A673 (cell line): ENCODE measurements at places on chromosomes 6 and 20. TPM values are rescaled to one million over a fixed set of nuclear protein-coding genes. Genes with fewer than 3 reads are reported as not detected.
A peak's percentile ranks its signal among the peaks of the same experiment; 100 is the strongest.

- no peaks in the 10 kb centered on the region for H3K36me3 ChIP-seq
- H3K27me3 ChIP-seq, result no peaks in the 10 kb centered on the region
- no peaks in the 10 kb centered on the region for H3K4me1 ChIP-seq
- DNase-seq, result no peak
- H3K4me3 ChIP-seq, result no peak overlapping the region
- H3K27ac ChIP-seq, result no peak overlapping the region
These were observed 445.0 kb downstream of the UTRN start for GRCh38 chr6:144730088-144730645.

DNA sequence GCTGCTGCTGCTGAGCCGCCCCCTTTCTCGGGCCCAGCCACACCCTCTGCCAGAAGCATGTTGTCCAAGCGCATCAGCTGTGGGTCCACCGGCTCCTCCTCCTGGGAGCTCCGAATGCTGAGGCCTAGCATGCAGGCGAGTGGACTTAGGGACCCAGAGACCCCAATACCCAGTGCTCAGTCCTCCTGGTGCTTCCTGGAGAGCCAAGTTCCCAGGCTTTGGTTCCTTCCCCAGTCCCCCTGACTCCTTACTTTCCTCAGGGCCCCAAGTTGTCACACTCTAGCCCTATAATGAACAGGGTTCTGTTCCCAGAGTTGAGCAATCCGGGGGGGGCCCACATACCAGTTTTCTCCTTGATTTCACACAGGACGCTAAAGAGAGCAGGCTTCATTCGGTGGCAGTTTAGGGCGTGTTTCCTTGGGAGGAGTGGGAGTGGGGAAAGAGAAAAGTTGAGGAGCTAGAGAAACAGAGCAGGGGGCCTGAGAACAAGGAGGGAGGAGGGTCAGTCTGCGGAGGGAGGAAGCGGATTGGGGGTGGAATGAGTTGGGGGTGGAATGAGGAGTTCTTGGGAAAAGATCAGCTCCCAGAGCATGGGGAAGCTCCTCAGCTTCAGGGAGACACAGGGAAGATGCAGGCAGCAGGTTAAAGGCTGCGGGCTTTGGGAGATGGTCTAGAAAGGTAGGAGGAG, 1.5 kb downstream of the PBX2 start:
- H3K4me3 ChIP-seq, result peak overlapping the region; percentile 69
- no peak for DNase-seq
- peaks cover 27% of the 10 kb centered on the region for H3K36me3 ChIP-seq
- H3K27ac ChIP-seq, result peak overlapping the region; percentile 94
- H3K27me3 ChIP-seq, result no peaks in the 10 kb centered on the region

- H3K4me1 ChIP-seq, result no peaks in the 10 kb centered on the region
- H3K27me3 ChIP-seq, result no peaks in the 10 kb centered on the region
- H3K36me3 ChIP-seq, result peaks cover 23% of the 10 kb centered on the region
- DNase-seq, result no peak
- H3K4me3 ChIP-seq, result no peak overlapping the region
These were observed 80.4 kb downstream of the DHX35 start for GRCh38 chr20:39042279-39043150.

- no peaks in the 10 kb centered on the region for H3K4me1 ChIP-seq
- H3K27me3 ChIP-seq, result no peaks in the 10 kb centered on the region
- no peaks in the 10 kb centered on the region for H3K36me3 ChIP-seq
- DNase-seq, result no peak
These were observed 95.8 kb downstream of the PERP start for GRCh38 chr6:138011413-138011812.

DNA sequence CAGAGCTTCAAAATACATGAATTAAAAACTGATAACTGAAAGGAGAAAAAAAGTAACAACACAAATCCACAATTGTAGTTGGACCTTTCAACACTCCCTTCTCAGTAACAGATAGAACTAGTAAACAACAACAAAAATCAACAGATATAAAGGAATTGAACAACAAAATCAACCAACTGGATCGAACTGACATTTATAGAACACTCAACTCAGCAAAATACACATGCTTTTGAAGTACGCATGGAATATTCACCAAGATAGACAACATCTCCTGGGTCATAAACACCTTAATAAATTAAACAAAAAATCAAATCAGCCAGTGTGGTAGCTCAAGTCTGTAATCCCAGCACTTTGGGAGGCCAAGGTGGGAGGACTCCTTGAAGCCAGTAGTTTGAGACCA, 63.3 kb downstream of the ILRUN start:
- H3K36me3 ChIP-seq, result no peaks in the 10 kb centered on the region
- no peak overlapping the region for H3K4me3 ChIP-seq
- H3K4me1 ChIP-seq, result no peaks in the 10 kb centered on the region
- H3K27ac ChIP-seq, result no peak overlapping the region

DNA sequence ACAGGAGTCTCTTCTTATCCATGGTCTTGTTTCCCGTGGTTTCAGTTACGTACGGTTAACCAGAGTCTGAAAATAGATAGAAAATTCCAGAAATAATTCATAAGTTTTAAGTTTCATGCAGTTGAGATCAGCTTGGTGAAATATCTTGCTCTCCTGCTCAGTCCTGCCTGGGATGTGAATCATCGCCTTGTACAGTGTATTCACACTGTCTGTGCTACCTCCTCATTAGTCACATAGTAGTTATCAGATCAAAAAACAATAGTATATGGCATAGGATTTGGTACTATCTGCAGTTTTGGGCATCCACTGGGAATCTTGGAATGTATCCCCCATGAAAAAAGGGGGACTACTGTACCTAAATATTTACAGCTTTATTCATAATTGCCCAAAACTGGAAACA, 22.7 kb upstream of the MOCS1 start:
- peaks cover 7% of the 10 kb centered on the region for H3K27me3 ChIP-seq
- H3K36me3 ChIP-seq, result no peaks in the 10 kb centered on the region
- H3K4me1 ChIP-seq, result no peaks in the 10 kb centered on the region
- no peak overlapping the region for H3K27ac ChIP-seq
- H3K4me3 ChIP-seq, result no peak overlapping the region
- DNase-seq, result no peak

ABHD16B gene
- not detected in 2 replicates for total RNA-seq

DNA sequence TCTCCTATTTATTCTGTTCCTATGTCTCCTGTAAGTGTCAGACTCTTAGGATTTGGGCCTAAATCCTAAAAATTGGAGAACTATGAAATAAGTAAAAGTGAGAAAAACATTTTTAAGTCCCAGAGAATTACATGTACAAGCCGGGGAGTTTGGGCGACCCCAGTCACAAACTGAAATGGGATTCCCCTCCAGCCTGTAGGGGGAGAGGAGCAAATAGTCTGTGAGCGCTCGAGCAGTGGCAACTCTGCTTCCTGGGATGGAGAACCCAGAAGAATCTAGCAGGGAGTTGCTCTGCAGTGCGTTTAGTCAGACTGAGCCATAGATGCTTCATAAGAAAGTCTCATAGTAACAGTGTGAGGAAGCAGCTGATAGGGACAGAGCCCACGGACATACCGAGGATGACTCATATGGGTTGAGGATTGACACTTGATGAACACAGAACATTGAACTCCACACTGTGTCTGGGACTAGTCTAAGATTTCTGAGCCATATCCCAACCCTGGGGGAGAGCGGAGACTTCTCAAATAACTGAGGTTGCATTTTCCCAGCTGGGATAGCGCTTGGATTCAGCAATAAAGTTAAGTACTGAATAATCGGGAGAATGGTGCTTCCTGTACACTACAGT, 437.2 kb downstream of the BCKDHB start:
- H3K4me3 ChIP-seq, result no peak overlapping the region
- no peak overlapping the region for H3K27ac ChIP-seq
- DNase-seq, result no peak
- H3K4me1 ChIP-seq, result no peaks in the 10 kb centered on the region

DNA sequence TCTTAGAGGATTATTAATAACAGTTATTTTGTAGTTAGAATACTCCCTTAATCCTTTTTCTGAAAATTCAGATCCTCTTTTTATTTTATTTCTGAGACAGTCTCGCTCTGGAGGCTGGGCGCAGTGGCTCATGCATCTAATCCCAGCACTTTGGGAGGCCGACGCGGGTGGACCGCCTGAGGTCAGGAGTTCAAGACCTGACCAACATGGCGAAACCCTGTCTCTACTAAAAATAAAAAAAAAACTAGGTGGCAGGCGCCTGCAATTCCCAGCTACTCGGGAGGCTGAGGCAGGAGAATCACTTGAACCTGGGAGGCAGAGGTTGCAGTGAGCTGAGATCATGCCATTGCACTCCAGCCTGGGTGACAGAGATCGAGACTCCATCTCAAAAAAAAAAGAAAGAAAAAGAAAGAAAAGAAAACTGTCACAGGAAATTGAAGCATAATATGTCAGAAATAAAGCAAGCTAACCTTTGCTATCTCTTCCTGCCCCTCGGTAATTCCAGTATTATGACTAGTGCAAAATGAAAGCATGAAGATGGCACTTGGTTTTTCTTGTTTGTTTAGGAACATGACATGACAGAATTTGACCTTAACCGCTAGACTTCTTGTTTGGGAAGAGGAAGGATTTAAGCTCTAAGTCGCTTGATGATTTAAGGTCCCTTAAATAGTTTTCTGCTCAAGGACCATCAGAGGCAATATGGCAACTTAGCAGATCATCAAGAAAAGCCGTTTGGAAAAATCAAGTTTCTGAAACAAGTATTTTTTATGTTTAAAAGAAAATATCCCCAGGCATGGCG, 1.8 kb upstream of the RBM39 start:
- peaks cover 19% of the 10 kb centered on the region for H3K36me3 ChIP-seq
- peaks cover 24% of the 10 kb centered on the region for H3K4me1 ChIP-seq
- H3K27ac ChIP-seq, result peak overlapping the region; percentile 94
- no peaks in the 10 kb centered on the region for H3K27me3 ChIP-seq
- H3K4me3 ChIP-seq, result peak overlapping the region; percentile 69

GRCh38 chr6:101011186-101011585, 130.1 kb upstream of the ASCC3 start:
- no peak overlapping the region for H3K4me3 ChIP-seq
- H3K36me3 ChIP-seq, result no peaks in the 10 kb centered on the region
- no peaks in the 10 kb centered on the region for H3K4me1 ChIP-seq
- H3K27me3 ChIP-seq, result no peaks in the 10 kb centered on the region
- H3K27ac ChIP-seq, result no peak overlapping the region
- no peak for DNase-seq

GRCh38 chr20:56060486-56060885, 55.2 kb upstream of the CBLN4 start:
- H3K4me3 ChIP-seq, result no peak overlapping the region
- no peak for DNase-seq
- no peaks in the 10 kb centered on the region for H3K36me3 ChIP-seq

DNA sequence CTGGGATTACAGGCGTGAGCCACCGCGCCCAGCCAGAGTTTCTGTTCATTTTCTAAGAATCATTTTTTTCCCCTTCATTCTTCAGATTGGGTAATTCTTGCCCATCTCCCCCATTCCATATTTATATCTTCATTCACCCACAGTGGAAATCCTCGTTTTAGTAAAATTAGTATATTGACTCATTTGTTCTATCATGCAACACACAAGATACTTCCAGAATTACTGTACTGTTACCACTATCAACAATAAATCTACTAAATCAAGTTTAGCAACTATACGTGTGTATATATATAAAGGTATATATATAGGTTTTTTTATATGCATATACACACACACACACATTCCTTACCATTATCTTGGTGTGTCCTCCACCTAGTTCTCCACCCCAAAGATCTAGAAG, 41.2 kb upstream of the KCNG1 start:
- no peaks in the 10 kb centered on the region for H3K4me1 ChIP-seq
- no peak overlapping the region for H3K4me3 ChIP-seq
- peaks cover 43% of the 10 kb centered on the region for H3K27me3 ChIP-seq
- no peak for DNase-seq
- H3K27ac ChIP-seq, result no peak overlapping the region

DNA sequence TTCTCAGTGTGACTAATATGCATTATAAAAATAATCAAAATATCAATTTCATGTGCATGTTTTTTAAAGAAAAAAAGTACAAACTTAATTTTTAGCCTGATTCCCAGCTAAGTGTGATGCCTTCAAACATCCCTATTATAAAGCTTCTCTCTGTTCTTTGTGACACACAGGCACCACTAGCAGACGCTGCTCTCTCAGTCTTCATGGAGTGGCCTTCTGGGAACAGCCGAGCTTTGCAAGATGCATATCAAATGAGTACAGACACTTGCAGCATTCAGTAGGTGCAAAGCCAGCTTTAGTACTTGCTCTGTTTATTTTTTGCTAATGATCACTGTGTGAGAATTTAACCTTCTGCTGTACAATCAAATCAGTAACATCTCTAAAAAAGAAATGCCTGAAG, 340.0 kb downstream of the ADGRB3 start:
- H3K4me1 ChIP-seq, result peaks cover 9% of the 10 kb centered on the region
- no peak overlapping the region for H3K4me3 ChIP-seq
- no peaks in the 10 kb centered on the region for H3K27me3 ChIP-seq
- H3K36me3 ChIP-seq, result no peaks in the 10 kb centered on the region

CTSA gene
- total RNA-seq, result 76.7 and 83.5 TPM in 2 replicates

DNA sequence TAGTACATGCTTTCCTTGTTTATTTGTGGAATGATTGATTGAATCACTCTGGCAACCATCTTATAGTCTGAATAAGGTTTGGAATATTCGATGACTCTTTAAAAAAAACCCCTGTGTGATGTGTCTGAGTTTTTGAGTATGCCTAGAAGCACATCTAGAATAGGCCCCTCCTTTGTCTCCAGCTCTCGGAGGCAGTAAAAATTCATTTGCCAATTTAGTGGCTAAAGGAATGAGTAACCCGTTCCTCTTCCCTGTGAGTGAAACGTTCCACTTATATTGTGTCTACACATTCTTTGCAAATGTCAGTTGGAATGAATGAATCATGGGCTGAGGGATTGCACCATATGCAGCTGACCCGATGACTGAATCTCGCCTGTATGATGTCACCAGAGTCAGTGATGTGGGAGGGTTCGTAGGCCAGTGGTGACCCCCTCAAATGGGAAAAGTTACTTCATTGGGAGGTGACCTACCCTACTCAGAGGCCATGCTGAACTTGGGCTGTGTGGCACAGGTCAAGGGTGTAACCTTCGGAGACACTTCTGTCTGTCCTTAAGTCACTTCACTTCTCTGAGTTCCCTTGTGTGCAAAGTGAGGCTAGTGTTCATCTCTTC, 21.6 kb downstream of the MOCS3 start:
- H3K4me1 ChIP-seq, result no peaks in the 10 kb centered on the region
- H3K36me3 ChIP-seq, result no peaks in the 10 kb centered on the region
- peak; percentile 39 for DNase-seq
- H3K27ac ChIP-seq, result no peak overlapping the region

GRCh38 chr6:67009818-67010217, 1302.8 kb upstream of the EYS start:
- H3K4me1 ChIP-seq, result no peaks in the 10 kb centered on the region
- no peaks in the 10 kb centered on the region for H3K36me3 ChIP-seq
- H3K27me3 ChIP-seq, result no peaks in the 10 kb centered on the region
- peak; percentile 5 for DNase-seq

DNA sequence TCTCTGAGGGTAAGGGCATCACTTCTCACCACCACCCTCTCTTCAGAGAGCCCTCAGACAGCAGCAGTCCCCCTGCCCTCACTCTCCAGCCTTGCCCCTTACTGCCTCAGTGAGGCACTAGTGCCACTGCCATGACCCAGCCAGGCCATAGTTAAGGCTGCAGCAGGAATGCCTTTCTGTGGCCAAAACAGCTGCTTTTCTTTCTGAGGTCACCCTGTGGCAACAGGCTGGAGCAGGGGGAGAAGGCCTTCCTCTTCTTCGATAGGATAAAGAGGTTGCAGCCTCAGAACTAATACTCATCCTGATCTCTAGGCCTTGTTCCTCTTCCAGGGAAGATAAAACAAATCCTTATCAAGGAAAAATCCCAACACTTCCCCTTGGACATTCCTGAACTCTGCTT, 56.8 kb upstream of the ECI2 start:
- no peak overlapping the region for H3K27ac ChIP-seq
- no peak overlapping the region for H3K4me3 ChIP-seq
- H3K36me3 ChIP-seq, result no peaks in the 10 kb centered on the region
